Right cardiac atrium (tissue), 5 donors: ENCODE measurements at places on chromosomes 11 and 22.

- peak; percentile 70 for DNase-seq
Observed at GRCh38 chr11:127003260-127003981, 2.9 kb upstream of the KIRREL3 start.

DNA sequence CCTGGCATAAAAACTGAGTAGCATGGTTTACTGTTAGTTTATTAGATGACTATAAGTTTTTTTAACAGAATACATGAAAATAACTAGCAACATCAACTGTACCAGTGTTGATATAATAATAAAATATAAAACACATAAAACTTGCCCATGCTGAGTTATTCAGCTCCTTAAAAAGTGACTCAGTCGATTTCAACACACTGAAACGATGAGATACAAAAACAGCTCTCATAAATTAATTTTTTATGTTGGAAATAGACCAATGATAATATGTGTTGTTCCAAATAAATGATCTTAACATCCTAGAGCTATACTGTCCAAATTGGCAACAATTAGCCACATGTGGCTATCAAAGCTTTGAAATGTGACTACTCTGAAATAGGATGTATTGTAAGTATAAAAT is 15.9 kb downstream of the PDGFD start:
- DNase-seq: no peak

- no peak for DNase-seq
Observed at GRCh38 chr11:128813729-128814128, 53.4 kb downstream of the KCNJ1 start.

DNA sequence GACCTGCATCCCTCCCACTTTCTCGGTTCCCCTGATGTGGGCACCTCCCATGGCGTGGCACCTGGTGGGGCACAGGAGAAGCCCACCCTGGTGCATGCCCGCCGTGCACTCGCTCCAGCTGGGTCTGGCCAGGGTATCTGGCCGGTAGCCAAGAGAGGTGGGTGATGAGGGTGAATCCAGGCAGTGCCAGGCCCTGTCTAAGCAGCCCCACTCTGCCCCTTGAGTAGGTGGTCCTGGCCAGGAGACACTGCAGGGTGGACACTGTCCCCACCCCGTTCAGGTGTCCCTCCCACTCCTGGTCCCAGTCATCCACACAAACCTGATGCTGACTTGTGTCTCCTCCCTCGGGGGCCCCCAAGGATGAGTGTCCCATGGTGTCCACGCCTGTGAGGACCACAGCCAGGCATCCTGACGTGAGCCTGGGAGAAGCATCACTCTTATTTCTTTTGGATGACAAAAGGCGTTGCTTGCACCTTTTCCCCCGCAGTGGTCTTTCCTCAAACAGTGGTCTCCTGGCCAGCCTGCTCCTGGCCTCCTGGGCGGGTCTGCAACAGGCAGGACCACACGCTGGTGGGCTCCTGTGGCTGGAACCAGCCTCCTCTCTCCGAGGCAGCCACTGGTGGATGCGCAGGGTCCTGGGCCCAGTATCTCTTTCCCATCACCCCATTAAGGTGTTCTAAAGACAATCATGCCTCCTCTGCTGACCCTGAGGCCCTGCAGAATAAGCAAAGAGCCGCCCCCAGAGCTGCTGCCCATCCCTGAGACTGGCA is 922.3 kb downstream of the BRD1 start:
- no peak for DNase-seq
